Ureter (tissue), 1 donor: ENCODE measurements at places on chromosomes 7 and 10. TPM values are rescaled to one million over a fixed set of nuclear protein-coding genes. Genes with fewer than 3 reads are reported as not detected.

DNA sequence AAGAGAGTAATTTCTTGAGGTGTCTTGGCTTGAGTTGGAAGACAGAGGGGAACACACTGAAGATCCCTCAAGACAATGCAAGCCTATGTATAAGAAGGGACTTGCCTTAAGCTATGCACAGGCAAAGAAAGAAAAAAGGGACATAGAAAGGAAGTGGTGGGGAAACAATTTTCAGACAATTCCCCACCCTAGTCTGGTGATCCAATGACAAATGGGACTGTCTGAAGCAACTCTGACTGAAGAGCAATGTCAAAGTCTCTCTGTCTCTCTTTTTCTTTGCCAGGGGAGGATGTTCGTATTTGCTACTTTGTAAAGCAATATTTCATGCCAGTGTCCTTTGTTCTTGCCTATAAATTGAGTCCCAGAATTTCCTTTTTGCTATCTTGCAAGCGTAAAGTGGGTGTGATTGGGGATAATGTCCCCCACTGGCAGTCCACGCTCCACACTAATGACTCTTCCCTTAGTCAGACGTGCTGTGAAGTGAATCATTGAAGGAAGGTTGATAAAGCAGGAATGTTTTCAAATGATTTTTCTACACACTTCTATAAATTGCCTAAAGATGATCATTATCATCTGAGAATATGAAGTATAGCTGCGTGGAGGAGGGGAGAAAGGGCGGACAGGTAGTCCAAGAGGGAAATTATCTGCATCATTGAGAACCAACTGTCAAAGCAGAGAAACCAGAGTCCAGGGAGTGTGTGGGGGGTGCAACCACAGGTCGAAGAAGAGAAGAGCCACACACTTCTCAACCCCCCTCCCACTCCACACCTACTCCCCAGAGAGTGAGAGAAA lies 243.8 kb upstream of the ETV1 start:
- no peak for DNase-seq

GRCh38 chr10:21534604-21535493 lies 817 bp downstream of the MLLT10 start:
- peak; percentile 62 for DNase-seq

DNA sequence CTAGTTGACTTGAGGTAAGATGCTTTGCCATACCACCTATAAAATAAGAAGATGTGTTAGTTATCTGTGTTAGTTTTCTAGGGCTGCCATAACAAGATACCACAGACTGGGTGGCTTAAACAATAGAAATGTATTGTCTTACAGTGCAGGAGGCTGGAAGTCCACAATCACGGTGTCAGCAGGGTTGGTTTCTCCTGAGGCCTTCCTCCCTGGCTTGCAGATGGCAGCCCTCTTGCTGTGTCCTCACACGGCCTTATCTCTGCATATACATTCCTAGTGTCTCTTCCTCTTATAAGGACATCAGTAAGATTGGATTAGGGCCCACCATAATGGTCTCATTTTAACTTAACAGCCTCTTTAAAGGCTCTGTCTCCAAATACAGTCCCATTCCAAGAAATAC lies 192.1 kb downstream of the GATA3 start:
- no peak for DNase-seq

GRCh38 chr7:2353936-2354185 lies 766 bp upstream of the EIF3B start:
- DNase-seq, result peak; percentile 92

- DNase-seq, result no peak
These were observed 35.0 kb downstream of the CCDC146 start for GRCh38 chr7:77157446-77157845.

Gene ARMH3
- 26.5 TPM for total RNA-seq

Gene CDHR3
- total RNA-seq, result 6.0 TPM

Gene SVOPL
- 2.1 TPM for total RNA-seq

Gene MINPP1
- 14.1 TPM for total RNA-seq
